ENCODE measurements at places on chromosomes 4 and X.

- DNase-seq = no peak
Measured at GRCh38 chrX:16113978-16114565, 9.3 kb upstream of the GRPR start.

DNA sequence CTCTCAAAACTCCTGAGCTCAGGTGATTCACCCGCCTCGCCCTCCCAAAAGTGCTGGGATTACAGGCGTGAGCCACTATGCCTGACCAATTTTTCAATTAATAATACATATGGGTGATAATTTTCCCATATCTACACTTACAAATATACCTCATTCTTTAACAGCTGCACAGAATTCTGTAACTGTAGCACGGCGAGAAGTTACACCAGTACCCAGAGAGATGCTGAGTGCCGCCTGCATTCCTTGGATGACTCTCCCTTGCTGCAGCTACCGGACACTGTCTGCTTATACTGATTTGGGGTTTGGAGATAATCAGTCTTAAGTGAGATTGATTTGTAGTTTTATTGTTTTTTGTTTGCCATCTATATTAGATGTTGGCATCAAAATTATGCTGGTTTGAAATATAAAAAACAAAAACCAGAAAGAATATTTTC is 5.8 kb downstream of the TIFA start:
- no peak for DNase-seq

- no peak for DNase-seq
Measured at GRCh38 chr4:2059726-2060602, 837 bp downstream of the NAT8L start.

- DNase-seq = no peak
Measured at GRCh38 chrX:123801901-123802300, 58.0 kb upstream of the XIAP start.

DNA sequence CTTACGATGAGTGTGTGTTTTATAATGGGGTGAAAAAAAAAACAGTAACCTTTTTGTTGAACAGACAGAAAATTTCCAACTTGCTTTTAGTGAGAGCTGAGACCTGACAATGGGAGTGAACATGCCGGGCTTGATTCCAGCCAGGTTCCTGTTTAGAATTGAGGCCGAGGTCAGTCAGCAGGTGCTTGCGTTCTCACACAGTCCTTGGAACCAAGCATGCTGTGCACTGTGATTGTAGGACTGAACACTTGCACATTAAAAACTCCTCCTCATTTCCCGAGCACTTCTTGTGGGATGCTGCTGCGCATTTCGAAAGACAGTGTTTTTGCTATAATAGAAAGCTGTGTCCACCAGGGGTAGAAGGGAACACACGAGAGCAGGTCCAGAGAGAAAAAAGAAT is 51.8 kb downstream of the TMEM131L start:
- no peak for DNase-seq

DNA sequence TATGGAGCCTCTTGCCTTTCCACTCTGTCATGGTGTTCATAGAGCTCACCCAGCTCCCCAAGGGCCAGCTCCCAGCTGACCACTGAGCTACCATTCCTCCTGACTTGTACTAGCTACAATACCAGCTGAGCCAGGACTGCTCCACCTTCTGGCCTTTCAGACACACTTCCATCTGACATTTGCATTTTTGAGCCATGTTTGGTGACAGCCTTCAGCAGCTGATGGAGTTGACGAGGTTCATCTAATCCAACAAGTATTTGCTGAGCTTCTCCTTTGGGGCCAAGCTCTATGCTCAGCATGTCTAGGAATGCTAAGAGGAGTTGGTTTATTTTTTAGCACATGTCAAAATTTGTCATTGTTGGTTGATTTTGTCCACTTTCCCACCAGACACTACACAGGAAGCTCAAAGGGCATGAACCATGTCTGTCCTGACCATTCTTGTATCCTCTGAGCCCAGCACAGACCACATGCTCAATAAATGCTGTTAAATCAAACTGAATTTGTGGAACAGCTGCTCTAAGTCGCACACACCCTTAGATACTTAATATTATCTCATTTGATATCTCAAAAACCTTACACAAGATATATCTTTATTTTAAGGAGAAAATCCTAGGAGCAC is 142.6 kb upstream of the PPARGC1A start:
- no peak for DNase-seq
